Left kidney (tissue), 8 donors: ENCODE measurements at places on chromosomes 12 and 14. TPM values are rescaled to one million over a fixed set of nuclear protein-coding genes. Genes with fewer than 3 reads are reported as not detected.

GRCh38 chr14:54221971-54222370 lies 174.8 kb upstream of the CDKN3 start:
- no peak for DNase-seq

Gene CTSG
- polyA plus RNA-seq: 0.27 TPM

Gene AKAP3
- 2.6 TPM for polyA plus RNA-seq

DNA sequence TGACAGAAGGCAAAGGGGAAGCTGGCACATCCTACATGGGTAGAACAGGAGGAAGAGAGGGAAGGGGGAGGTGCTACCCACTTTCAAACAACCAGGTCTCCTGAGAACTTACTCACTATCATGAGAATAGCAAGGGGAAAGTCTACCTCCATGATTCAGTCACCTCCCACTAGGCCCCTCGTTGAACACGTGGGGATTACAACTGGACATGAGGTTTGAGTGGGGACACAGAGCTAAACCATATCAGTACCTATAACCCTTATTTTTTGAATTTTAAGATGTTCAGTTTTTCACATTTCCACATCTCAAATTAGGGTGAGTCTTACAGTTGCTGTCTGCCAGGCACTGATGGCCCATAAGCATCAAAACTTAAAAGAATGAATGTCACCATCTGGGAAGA lies 80.2 kb upstream of the ST8SIA1 start:
- DNase-seq: no peak

DNA sequence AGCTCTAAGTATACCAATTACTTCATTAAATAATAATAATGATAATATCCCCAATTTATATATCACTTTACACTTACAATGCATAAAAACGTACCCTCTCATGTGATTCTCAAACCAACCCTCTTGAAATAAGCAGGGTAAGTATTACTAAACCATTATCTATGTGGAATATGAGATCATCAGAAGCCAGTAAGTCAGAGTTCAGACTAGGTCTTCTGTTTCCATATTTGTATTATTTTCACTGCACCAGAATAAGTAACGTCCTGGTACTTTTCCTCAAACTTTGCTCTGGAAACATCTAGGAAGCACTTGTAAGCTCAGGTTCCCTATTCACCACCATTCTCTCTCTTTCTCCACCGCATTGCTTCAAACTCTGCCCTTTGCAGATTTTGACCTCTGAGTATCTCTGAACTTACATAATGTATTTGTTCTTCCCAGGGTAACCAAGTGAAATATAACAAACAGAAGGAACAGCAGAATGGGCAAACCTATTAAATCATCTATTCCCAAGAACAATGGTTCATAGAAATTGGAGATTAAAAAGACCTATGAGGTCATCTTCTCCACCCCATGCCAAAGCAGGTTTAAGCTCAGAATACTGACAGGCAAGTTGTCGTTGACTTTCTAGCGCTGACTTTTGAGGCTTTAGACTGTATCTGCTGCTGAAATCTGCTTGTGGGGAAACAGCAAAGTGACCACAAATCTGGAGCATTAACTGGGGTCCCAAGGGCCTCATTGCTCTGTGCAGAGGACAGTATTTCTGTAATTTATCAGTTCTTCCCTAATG lies 161.3 kb upstream of the FAR2 start:
- DNase-seq: no peak
